ENCODE measurements at places on chromosomes 5 and 9. TPM values are rescaled to one million over a fixed set of nuclear protein-coding genes. Genes with fewer than 3 reads are reported as not detected.

- no peaks in the 10 kb centered on the region for H3K4me1 ChIP-seq
- no peaks in the 10 kb centered on the region for H3K36me3 ChIP-seq
- no peak overlapping the region for H3K4me3 ChIP-seq
- no peak for DNase-seq
- no peak overlapping the region for H3K27ac ChIP-seq
These were observed 584.5 kb downstream of the ACTL7B start for GRCh38 chr9:108271236-108271635.

GRCh38 chr5:133309166-133309795 lies 257.5 kb downstream of the HSPA4 start:
- no peaks in the 10 kb centered on the region for H3K27me3 ChIP-seq
- no peaks in the 10 kb centered on the region for H3K36me3 ChIP-seq
- no peak overlapping the region for H3K4me3 ChIP-seq
- H3K4me1 ChIP-seq = no peaks in the 10 kb centered on the region
- no peak overlapping the region for H3K27ac ChIP-seq
- DNase-seq = no peak

DNA sequence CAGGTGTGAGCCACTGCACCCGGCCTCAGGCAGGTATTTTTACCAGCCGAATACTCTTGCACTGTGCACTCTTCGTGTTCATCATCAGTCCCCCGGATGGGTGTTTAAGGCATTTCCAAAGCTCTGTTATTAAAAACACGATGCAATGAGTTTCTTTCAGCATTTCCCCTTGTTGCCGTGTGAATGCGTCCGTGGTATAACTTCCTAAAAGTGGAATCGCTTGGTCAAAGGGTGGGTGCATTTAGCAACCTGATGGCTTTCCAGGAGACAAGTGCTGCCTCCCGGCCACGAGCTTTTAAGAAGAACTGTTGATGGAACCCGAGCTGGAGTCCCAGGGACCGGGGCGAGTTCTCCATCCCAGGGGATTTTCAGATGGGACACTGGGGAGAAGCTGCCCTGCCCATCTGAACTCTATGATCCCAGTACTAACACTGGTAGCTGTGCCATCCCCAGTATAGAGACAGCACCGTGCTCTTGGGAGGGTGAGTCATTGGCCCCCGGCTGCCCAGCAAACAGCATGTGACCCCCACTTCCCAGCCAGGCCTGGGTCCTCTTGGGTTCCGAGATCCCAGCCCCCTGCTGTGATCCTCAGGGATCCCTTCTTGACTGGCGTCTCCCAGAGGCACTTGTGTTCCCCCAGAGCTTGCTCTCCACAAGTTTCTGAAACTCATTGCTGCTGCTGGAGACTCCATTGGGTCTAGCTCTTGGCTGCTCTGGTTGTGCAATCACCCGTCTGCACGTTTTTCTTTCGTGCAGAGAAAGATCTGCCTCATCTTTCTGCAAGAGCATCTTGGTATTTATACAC lies 169.5 kb upstream of the IER5L start:
- no peaks in the 10 kb centered on the region for H3K36me3 ChIP-seq
- H3K4me3 ChIP-seq = no peak overlapping the region
- peaks cover 6% of the 10 kb centered on the region for H3K4me1 ChIP-seq
- DNase-seq = no peak

- no peak overlapping the region for H3K27ac ChIP-seq
- no peaks in the 10 kb centered on the region for H3K36me3 ChIP-seq
- DNase-seq = no peak
- no peak overlapping the region for H3K4me3 ChIP-seq
These were observed 825.5 kb downstream of the TLR4 start for GRCh38 chr9:118529624-118530214.

DNA sequence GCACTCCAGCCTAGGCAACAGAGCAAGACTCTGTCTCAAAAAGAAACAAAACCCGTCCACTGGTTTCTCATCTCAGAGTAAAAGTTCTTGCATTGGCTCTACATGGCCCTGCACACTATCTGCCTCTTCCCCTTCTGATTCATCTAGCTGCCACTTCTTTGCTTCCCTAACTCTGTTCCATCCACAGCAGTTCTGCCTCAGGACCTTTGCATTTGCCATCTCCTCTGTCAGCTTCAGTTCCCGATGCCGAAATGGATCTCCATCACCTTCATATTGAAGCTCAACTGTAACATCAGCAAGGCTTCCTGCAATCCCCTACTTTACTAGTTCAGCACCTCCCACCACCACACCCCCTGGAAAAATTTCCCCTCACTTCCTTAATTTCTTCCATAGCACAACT lies 1.2 kb upstream of the PIGO start:
- H3K4me1 ChIP-seq = peaks cover 47% of the 10 kb centered on the region
- peaks cover 17% of the 10 kb centered on the region for H3K36me3 ChIP-seq
- no peak for DNase-seq
- H3K4me3 ChIP-seq = no peak overlapping the region
- H3K27me3 ChIP-seq = no peaks in the 10 kb centered on the region

- no peak overlapping the region for H3K4me3 ChIP-seq
- no peak overlapping the region for H3K27ac ChIP-seq
- DNase-seq = no peak
- H3K36me3 ChIP-seq = no peaks in the 10 kb centered on the region
These were observed 39.5 kb downstream of the CDO1 start for GRCh38 chr5:115776989-115777388.

DNA sequence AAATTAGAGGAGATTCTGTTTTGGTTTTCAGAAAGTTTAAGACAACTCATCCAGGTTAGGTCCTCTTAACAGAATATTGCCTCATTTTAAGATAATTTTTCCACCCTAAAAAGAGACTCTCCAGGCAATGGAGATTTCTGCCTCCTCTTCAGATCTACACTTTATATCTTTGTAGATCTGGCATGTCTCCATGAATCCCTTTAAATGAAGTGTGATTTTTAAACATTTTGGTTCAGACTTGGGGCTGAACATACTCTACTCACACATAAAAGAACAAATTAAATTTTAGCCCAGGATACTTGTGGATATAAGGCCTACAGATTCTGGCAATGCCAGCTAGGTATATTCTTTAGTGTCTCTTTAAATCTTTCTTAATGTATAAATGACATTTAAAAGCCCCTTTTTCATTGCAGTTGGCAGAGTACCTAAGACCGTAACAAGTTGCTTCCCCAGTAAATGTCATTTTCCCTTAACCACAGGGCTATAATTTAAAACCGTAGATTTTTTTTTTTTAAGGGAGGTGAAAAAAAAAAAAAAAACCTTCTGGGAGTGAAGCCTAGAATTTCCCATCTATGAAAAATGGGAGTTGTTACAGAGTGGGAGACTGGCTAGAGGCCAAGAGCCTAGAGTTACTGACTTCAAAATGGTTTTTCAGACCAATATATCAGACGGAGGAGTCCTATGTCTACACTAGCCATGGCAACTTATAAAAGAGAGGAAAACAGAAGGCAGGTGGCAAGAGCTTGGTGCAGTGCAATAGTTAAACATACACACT lies 207.8 kb upstream of the TARS1 start:
- no peaks in the 10 kb centered on the region for H3K27me3 ChIP-seq
- DNase-seq = no peak
- peaks cover 7% of the 10 kb centered on the region for H3K4me1 ChIP-seq
- H3K27ac ChIP-seq = no peak overlapping the region
- no peak overlapping the region for H3K4me3 ChIP-seq
- no peaks in the 10 kb centered on the region for H3K36me3 ChIP-seq

GRCh38 chr5:168347368-168348083 lies 56.1 kb downstream of the WWC1 start:
- no peak overlapping the region for H3K27ac ChIP-seq
- DNase-seq = no peak
- H3K27me3 ChIP-seq = no peaks in the 10 kb centered on the region
- no peaks in the 10 kb centered on the region for H3K4me1 ChIP-seq

DNA sequence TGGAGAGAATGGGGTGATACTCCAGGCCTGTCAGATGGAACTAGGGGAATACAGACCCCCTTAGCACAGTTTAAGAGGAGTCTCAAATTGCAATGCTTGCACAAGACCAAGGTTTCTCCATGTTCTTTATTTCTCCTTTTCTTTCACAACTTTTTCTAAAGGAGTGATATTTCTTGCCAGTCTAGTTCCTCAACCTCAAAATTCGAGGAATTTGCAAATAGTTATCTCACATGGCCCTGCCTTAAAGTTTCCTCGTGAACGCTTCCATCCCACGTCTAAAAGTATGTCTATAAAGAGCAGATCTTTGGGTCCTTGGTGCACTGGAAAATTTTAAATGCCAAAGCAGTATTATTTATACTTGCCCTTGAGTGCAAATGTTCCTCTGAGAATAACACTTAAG lies 373.8 kb upstream of the KLF4 start:
- no peaks in the 10 kb centered on the region for H3K36me3 ChIP-seq
- H3K27me3 ChIP-seq = no peaks in the 10 kb centered on the region
- DNase-seq = no peak
- H3K27ac ChIP-seq = no peak overlapping the region
- H3K4me1 ChIP-seq = no peaks in the 10 kb centered on the region
- H3K4me3 ChIP-seq = no peak overlapping the region

DNA sequence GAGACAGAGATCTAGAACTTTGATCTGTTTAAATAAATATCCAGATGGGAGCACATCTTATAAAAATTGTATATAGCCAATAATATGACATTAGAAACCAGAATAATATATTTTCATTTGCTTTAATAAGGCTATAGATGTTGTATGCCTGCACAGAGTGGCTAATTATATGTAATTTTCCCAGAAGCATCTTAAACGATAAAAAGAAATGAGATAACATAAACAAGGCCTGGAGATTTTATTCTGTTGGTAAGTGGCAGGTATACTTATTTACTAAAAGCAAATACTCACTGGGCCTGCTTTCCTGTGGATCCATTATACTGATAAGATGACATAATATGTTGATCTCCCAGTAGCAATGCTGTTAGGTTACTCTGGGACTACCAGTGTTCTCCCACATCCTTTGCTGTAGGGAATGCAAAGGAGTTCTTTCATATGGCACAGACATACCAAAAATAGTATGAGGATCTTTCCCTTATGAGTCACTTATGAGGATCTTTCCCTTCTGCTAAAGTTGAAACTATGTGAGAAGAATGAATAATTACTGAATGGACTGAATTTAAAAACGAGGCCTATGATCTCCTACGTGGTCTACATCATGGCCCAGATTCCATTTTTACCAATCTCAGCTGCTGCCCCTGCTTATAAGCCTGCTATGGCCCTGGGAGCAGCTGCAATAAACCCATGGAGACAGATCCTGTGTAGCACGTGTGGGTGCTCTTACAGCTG lies 112.1 kb downstream of the NUDT12 start:
- H3K27ac ChIP-seq = no peak overlapping the region
- H3K36me3 ChIP-seq = no peaks in the 10 kb centered on the region
- no peak for DNase-seq
- no peaks in the 10 kb centered on the region for H3K4me1 ChIP-seq

GRCh38 chr9:37385286-37385685 lies 37.2 kb upstream of the GRHPR start:
- H3K27me3 ChIP-seq = no peaks in the 10 kb centered on the region
- DNase-seq = no peak
- no peaks in the 10 kb centered on the region for H3K36me3 ChIP-seq
- no peak overlapping the region for H3K27ac ChIP-seq

- H3K4me1 ChIP-seq = no peaks in the 10 kb centered on the region
- DNase-seq = no peak
- peaks cover 16% of the 10 kb centered on the region for H3K27me3 ChIP-seq
These were observed 22.1 kb downstream of the GFPT2 start for GRCh38 chr5:180330810-180331646.

- no peak overlapping the region for H3K4me3 ChIP-seq
- no peaks in the 10 kb centered on the region for H3K36me3 ChIP-seq
- peaks cover 18% of the 10 kb centered on the region for H3K4me1 ChIP-seq
- DNase-seq = no peak
- H3K27ac ChIP-seq = no peak overlapping the region
These were observed 66.6 kb upstream of the SPATA31E1 start for GRCh38 chr9:87816036-87816435.

The FCN1 gene
- total RNA-seq = not detected

The LHX2 gene
- total RNA-seq = not detected

The GRIN1 gene
- total RNA-seq = not detected

The PCDHA9 gene
- total RNA-seq = not detected

The SHISAL2B gene
- total RNA-seq = not detected

The IL5 gene
- not detected for total RNA-seq

The LCN15 gene
- total RNA-seq = not detected

The PTGES gene
- total RNA-seq = 0.31 TPM

The ADRA1B gene
- not detected for total RNA-seq

Data from activated naive CD4-positive, alpha-beta T cell treated with anti-CD3 and anti-CD28 coated beads for 36 hours (primary cell).